HS-5 (cell line): ENCODE measurements at places on chromosomes 13 and 19.

DNA sequence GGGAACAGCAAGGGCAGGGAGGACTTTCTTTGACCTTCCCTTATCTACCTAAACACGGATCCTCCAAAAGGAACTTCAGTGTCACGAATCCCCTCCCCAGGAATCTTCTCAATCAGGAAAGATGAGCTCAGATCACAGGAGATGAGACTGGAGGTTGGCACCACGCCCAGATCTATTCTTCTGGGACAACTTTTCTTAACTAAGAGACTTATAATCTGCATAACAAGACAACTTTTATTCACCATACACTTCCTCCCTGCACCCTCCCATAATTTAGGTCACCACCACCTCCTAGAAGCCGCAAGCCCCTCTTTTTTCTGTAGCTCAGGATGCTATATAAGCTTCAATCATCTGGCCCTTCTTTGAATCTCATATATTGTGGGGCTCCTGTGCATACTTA, 19.2 kb upstream of the AKT2 start:
- no peak for DNase-seq

- DNase-seq = no peak
These were observed 660 bp downstream of the CIC start for GRCh38 chr19:42269478-42270345.

GRCh38 chr13:24610956-24611355, 69.3 kb upstream of the ATP12A start:
- DNase-seq = no peak

DNA sequence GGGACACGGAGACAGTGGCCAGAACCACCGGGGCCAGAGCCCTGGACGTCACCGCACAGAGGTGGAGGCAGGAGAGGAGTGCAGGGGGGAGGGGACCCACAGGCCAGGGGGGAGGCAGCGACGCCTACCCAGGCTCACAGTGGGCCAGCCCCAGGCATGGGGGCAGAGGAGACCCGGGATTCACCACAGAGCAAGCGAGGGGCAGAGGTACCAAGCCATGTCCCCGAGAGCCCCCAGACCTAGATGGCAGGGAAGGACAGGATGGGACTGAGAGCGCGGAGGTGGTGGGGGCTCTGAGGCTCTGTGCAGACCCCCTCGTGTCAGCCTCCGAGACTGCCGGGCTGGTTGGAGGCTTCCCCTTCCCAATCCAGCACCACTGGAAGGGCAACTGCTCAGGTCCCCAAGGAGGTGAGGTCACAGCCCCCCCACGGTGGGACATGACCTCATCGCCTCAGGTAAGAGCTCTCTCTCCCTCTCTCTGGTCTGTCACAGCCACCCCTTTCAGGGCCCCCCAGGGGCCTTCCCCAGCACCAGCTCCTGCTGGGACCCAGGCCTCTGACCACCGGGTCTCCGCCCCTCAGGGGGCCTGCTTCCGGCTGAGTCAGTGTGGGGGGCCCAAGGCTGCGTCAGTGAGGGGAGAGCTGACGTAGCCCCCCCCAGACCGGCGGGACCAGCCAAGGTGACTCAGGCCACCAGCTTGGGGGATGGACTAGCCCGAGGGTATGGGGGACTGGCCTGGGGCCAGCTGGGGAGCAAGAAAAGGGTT, 2.2 kb upstream of the IL11 start:
- no peak for DNase-seq

DNA sequence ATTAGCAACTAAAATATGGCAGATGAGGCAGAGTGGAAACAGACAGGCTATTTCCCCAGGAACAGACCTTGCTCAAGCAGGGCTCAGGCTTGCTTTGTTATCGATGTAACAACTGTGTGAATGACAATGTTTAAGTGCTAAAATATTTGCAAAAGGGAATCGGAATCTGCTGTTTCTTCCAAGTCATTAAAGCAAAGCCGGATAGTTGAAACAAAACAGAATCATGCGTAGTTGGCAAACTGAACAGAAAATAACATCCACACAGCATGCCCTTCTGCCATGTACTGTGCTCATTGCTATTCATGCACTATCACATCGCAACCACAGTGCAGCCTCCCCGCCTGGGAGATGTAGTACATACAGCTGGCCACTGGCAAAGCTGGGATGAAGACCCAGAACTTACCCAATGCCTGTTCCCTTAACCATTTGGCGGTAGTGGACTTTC, 799.1 kb downstream of the DIAPH3 start:
- DNase-seq = no peak

DNA sequence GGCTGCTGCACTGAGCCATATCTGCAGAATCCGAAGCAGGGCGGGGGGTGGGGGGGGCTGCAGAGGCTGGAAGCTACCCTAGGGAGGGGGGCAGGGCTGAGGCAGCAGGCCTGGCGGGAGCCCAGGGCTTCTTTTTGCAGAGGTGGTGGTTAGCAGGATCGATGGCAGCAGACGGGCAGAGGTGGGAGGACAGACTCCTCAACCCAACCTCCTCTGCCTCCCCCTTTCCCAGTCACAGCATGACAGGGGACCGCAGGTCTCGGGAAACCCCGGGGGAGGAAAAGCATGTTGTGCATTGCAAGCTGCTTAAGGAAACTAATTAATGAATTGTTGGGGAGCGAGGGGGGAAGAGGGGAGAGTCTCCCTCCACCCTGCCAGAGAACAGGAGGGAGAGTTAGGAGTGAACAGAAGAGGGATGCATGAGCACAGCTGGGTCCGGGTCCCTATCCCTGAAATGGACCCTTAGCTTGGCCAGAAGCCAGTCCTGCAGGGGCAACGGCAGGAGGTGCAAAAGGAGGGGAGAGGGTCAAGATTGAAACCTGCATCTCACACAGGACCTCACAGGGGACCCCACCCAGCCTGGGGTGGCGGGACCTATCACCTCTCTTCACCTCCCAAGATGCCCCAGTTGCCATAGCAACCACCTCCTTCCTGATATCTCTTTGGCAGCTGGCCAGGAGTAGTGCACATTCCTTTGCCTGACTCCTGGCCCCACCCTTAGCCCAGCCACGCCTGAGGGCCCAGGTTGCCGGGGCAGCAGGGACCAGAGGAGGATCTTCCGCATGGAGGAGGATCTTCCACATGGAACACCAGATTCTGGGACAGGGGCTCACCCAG, 1.8 kb downstream of the FXYD7 start:
- no peak for DNase-seq

DNA sequence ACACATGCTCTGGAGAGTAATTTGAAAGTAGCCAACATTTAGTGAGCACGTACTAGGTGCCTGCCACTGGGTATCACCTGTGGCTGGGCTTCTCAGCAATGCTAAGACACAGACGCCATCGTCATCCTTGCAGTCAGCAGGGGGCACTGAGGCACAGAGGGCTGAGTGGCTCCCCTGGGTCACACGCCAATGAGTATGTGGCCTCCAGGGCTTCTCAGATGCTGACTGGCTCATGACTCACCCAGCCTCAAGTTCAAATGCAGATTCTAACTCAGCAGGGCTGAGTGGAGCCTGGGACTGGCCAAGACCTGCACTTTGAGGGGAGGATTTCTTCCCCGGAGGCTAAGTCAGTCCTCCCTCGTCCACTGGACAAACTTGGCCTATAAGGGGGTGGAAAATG, 115.1 kb upstream of the CACNA1A start:
- peak; percentile 77 for DNase-seq

DNA sequence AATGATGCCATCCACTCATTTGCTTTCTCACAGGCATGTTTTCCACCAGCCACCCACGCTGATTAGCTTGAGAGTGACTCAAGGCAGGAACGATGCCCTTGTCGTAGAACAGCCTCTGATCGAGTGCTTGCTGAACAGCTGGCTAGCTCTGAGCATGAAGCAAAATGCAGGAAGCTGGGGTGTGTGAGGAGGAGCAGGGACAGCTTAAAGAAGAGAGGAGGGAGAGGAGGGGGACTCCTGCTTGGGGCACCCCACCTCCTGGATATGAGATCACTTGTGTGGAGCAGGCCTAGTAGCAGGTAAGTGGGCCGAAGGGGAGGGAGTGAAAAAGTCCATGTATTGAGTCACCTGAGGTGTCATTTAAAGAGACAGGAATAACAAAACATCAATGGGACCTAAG, 48.8 kb downstream of the IRS2 start:
- no peak for DNase-seq

- no peak for DNase-seq
These were observed 515 bp downstream of the UFM1 start for GRCh38 chr13:38350114-38350617.

DNA sequence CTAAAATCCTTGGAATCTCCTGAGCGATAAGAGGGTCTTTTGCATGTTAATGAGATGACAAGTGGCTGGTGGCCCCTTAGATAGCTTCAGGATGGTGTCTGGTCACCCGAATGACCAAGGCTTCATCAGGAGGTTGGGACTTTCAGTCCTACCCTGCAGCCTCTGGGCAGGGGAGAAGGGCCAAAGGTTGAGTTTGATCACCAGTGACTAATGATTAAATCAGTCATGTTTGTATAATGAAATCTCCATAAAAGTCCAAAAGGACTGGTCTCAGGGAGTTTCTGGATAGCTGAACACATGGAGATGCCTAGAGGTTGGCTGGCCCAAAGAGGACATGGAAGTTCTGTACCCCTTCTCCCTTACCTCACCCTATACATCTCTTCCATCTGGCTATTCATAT, 316.2 kb downstream of the MTUS2 start:
- no peak for DNase-seq

- DNase-seq = no peak
These were observed 5.4 kb downstream of the TMEM150B start for GRCh38 chr19:55319785-55320184.

DNA sequence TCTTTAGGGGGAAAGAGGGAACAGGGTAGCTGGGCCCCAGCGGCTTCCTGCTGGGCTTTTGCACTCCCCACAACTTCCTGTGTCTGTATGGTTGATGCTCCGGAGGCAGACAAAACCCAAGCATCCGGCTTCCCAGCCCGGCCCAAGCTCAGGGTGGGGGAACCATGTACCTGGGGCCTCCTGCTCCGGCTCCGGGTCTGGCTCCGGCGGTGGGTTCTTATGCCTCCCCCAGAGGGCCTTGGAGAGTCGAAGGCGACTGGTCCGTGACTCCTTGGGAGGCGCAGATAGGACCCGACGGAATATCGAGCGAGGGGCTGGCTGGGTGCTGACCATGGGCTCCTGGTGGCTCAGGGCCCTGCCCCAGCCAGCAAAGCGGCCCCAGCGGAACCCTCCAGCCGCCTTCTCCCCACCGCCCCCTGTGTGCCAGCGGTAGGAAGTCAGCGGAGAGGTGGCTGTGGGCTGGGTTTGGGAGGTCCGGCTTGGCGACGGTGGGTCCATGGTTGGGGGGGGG, 428 bp downstream of the RASAL3 start:
- DNase-seq = no peak

DNA sequence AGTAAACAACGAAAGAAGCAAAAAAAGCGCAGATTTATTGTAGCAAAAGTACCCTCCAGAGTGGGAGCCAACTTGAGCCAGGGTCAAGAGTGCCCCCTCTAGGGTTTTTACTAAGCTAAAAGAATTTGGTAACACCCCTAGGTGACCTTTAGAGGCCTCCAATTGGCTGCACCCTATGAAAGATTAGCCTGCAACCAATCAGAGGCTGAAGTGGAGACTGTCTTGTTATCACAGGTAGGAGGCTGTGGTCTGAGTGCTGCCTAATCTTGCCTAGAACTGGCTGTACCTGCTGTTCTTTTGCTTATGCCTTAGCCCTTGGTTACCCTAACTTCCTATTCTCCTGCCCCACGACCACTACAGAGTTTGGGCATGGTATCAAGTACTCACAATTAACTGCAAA, 38.3 kb downstream of the ANKRD10 start:
- no peak for DNase-seq

DNA sequence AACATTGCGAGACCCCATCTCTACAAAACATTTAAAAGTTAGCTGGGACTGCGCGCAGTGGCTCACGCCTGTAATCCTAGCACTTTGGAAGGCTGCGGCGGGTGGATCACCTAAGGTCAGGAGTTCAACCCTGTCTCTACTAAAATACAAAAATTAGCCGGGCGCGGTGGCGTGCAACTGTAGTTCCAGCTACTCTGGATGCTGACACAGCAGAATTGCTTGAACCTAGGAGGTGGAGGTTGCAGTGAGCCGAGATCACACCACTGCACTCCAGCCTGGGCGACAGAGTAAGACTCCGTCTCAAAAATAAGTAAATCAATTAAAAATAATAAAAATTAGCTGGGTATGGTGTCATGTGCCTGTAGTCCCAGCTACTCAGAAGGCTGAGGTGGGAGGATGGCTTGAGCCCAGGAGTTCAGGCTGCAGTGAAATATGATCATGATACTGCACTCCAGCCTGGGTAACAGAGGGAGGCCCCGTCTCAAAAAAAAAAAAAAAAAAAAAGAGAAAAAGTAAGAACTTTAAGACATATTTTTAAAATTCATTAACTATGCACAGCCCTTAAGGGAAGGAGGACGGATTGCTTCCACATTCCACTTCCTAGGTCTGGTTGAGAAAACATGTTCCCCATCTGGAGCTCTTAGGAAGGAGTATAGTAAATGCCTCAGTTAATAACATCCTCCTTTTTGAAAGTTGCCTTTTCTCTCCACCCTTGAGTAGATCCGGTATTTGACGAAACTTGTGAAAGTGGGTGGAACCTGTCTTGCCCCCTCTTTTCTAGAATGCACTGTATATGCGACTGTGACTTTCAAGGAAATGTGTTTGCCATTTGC, 26.1 kb downstream of the EXOC3L2 start:
- no peak for DNase-seq

GRCh38 chr13:73096173-73096572, 37.4 kb downstream of the KLF5 start:
- DNase-seq = no peak

- DNase-seq = no peak
These were observed 28.5 kb downstream of the POP4 start for GRCh38 chr19:29634423-29635130.

GRCh38 chr13:97392020-97392419, 41.9 kb upstream of the RAP2A start:
- no peak for DNase-seq

GRCh38 chr13:58573743-58574142, 942.2 kb downstream of the PCDH17 start:
- DNase-seq = no peak

- DNase-seq = no peak
These were observed 104.5 kb downstream of the PIBF1 start for GRCh38 chr13:72886272-72887067.

DNA sequence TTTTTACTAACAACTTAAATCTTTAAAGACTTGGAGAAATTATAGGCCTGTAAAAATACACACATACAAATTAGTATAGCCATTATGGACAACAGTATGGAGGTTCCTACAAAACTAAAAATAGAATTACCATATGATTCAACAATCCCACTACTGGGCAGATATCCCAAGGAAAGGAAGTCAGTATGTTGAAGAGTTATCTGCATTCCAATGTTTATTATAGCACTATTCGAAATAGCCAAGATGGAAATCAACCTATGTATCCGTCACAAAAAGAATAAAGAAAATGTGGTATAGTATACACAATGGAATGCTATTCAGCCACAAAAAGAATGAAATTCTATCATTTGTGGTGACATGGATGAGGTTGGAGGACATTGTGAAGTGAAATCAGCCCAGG, 37.2 kb downstream of the SLITRK1 start:
- no peak for DNase-seq

GRCh38 chr13:45691251-45691650, 10.9 kb upstream of the CBY2 start:
- DNase-seq = no peak
